ENCODE measurements at places on chromosomes 7 and 10.

DNA sequence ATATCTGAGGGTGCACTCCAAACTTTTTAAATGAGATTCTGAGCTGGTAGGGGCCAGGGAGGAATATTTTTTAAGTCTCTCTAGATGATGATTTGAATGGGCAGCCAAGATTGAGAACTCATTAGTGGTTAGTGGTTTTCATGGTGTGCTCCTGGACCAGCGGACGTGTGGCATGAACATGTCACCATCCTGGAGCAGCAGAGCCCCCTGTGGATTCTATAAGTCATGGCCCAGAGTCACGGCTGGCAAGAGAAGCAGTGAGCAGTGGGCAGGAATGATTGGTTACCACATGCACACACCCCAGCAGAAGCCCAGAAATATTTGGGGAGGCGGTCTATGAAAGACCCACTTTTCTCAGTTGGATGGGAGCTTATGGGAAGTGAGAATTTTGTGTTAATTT, 21.2 kb upstream of the UCN3 start:
- DNase-seq, result no peak

DNA sequence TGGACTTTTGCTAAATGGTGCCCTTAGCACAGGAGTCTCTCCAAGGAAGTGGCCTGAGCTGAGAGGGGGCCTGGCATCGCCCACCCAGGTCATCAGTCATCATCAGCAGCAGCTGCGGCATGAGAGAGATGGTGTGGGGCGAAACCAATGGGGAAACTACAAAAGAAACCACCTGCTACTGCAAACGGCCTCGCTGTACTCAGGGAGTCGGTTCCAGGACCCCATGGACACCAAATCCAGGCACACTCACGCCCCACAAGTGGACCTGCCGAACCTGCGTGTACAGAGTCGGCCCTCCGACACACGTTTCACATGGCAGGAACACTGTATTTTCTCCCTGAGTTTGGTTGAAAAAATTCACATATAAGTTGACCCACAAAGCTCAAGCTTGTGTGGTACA, 37.8 kb downstream of the DIP2C start:
- DNase-seq, result no peak

GRCh38 chr7:43163885-43164284, 51.4 kb downstream of the HECW1 start:
- DNase-seq, result no peak

- DNase-seq, result no peak
These were observed 71.7 kb downstream of the NRBF2 start for GRCh38 chr10:63204667-63205391.

DNA sequence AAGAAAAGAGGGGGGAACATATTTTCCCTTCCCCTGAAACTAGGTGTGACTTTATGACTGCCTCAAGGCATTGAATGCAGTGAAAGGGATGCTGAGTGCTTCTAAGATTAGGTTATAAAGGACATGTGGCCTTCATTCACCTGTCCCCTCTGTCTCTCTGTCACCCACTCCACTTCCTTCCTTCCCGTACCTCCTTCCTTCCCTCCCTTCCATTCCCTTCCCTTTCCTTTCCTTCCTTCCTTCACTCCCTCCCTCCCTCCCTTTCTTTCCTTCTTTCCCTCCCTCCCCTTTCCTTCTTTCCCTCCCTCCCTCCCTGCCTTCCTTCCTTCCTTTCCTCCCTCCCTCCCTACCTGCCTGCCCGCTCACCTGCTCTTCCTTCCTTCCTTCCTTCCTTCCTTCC, 4.5 kb upstream of the ZKSCAN1 start:
- no peak for DNase-seq

- DNase-seq, result no peak
These were observed 478.4 kb downstream of the ARL4A start for GRCh38 chr7:13165854-13166253.

DNA sequence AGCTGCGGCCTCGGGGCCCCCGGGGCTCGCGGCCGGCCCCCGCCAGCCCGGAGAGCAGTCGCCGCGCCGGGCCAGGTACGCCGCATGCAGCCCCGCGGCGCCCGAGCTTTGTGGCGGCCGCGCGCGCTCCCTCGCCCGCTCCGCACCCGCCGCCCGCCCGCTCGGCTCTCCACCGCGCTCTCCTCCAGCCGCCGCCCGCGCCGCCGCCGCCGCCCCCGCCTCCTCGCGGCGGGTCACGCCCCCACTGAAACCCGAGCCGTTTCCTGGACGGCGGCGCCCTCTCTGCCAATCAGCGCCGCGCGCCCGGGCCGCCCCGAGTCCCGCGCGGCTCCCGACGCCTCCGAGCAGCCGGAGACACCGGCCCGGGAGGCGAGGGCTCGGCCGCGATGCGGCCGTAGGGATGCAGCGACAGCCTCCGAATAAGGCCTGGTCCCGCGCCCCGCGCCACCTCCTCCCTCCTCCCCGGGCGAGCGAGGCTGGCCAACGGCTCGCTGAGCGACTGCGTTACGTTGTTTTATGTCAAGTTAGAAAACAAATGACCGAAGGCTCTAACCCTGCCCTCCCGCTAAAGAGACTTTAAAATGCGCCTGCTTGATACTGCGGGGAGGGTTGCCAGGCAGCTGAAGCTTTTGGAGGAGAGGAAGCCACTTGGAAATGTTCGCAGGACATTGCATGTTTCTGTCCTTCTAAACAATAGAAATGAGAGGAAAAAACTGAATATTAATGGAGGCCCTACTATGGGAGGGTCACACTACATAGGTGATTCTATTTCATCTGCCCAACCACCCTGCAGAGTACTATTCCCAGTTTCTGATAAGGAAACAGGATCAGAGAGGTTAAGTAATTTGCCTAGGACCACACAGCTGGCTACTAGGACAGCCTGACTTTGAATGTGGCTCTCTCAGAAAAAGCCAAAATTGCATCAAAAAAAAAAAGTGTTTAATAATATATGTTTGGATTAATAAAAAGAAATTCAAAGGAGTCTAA, at the start of gene FGFR2:
Gene FGFR2 (minus strand): TSS at position 182 of the 987 bp plus-strand sequence. CDS start 4,627 bp downstream, outside the sequence.
- peak; percentile 17 for DNase-seq

- no peak for DNase-seq
These were observed 22.5 kb downstream of the SYPL1 start for GRCh38 chr7:106089647-106090046.

- peak; percentile 21 for DNase-seq
These were observed 255.8 kb downstream of the ABCA13 start for GRCh38 chr7:48426966-48427555.

DNA sequence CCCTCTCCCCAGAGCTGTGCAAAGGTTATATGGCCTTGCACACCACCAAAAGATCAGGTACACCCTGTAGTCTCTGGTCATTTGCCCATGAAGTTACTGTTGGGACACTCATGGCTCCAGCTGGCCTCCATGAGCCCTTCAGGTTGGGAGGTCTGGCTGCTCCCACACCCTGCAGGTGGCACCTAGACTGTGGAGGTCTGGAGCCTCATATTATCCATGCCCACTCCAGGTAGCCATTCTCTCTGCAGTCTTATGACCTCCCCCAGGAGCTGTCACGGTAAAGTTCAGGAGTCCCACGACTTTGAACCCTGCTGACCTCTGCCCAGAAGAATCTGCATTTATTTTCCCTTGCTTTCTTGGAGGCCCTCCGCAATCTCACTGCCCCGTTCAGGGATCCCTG, 39.2 kb upstream of the GAD2 start:
- DNase-seq, result no peak

DNA sequence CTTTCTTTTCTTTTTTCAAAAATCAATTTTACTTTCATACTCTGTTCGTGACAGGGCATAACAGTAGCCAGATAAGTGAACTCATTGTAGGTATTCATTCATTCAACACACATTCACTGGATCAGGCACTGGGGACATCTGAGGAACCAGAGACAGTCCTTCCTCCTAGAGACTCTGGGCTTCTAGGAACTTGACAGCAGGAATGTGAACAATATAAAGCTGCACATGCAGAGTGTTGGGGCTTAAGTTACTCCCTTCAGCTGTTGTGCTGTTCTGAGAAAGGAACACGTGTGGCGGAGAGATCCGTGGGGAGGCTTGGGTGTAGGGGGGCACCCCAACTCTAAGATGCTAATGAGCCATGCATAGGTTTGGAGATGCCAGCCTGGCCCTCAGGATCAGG, 120.4 kb downstream of the PKD1L1 start:
- no peak for DNase-seq

DNA sequence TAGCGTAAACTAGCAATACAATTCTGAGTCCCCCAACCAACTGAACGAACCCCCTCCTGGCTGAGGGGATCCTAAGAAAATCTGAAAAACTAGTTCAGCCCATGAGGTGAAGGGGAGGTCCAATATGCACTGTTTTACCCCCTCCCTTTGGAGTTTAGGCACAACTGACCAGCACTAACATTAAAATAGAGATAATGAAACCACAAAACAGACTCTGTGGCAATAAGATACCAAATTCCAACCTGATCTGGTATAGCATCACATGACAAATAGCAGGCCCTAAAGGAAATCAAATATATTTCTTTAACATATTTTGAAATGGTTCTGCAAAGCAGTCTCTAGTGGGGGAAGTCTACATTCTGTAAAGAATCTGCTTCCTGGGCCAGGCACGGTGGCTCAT, 522.5 kb downstream of the TYW1 start:
- no peak for DNase-seq

Data from fibroblast of mammary gland (primary cell).